ENCODE measurements at places on chromosomes 1 and 21.

DNA sequence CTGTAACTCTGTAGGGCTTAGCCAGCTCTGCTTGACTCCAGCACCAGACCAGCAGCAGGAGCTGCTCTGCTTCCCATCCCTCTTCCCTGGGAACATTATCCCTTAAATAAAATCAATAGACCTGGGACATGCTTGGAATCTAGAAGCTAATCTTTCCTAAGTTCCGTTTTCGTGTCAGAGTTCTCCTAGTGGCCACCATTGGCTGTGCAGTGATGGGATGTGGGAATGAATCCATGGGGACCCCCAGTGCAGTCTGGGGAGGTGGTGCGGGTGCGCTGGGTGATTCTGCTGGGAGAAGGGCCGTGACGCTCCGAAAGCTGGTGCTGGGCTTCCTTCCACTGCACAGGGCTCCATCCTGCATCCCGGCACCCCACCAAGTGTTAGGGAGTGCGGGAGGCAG lies 202.7 kb downstream of the CAMTA1 start:
- DNase-seq = no peak

- no peak for DNase-seq
These were observed 1.5 kb upstream of the KCNA2 start for GRCh38 chr1:110607536-110608230.

- no peak for DNase-seq
These were observed 34.5 kb upstream of the HTR1D start for GRCh38 chr1:23251812-23252211.

DNA sequence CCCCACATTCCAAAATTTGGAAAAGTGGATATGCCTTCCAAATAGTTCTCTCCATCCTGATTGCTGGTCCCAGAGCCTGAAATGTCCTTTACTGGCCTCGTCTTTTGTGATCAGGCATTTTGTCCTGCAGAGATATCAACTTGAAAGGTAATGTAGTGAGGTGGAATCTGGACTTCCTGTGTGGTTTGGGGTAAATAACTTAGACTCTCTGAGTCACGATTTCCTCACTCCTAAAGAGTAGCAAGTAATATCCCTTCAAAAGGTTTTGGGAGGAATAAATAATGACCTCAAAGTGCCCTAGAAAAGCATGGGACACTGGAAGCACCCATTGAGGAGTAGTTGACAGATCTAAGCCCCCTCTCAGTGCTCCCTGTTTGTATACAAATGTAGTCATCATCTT lies 426.6 kb downstream of the OMA1 start:
- DNase-seq = no peak

DNA sequence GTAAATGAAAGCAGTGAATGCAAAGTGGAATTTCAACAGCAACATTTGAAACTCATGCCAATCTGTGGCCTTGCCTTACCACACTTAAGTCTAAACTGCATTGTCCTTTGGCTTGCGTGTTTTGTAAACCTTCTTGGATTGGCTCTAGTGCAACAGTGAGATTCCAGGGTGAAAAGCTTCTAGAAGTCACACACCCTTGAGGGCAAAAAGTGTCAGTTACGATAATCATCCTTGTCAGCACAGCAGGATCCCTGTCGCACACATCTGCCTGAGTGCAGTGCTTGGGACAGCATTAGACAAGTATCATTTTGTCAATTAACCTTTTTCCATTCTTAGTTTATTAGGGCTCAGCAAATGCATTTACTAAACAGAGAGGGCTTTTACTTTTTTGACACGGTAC lies 243.4 kb upstream of the PTBP2 start:
- no peak for DNase-seq

DNA sequence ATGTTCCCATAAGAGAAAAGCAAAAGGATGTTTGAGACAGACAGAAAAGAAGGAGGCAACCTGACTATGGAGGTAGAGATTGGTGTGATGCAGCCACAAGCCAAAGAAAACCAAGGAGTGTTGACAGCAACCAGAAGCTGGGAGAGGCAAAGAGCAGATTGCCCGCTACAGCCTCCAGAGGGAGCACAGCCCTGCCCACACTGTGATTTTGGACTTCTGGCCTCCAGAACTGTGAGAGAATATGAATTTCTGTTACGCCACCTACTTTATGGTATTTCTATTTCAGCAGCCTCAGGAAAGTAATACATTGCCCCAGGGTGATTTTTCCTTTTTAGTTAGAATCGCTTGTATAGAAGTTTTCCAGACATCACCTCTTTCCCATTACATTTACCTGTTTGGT lies 28.4 kb downstream of the SLAMF6 start:
- DNase-seq = no peak

GRCh38 chr1:66679140-66679539 lies 73.1 kb upstream of the DYNLT5 start:
- DNase-seq = no peak

- no peak for DNase-seq
These were observed 138.8 kb upstream of the NBPF11 start for GRCh38 chr1:148290881-148291280.

DNA sequence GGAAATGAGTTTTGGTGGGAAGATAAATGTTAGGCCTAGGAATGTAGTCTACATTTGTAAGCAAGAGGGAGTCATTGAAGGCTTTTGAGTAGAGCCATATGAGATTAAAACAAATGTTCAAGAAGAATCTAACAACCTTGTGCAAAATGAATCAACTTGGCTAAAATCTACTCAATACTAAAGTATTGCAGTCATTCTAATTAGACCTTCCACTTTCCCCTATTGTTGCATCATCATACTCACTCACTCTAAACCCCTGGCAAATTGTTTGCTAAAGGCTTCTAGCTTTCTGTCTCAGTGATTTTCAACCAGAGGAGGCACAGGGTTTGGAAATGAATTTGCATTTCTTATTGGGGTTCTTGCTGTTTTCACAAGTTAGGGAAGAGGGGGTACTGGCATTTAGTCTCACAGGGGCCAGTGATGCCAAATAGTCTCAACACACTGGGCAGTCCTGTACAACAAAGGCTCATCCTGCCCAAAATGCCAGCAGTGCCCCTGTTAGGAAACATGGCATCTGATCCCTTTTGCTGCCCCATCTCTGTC lies 85.3 kb downstream of the SEC16B start:
- no peak for DNase-seq

DNA sequence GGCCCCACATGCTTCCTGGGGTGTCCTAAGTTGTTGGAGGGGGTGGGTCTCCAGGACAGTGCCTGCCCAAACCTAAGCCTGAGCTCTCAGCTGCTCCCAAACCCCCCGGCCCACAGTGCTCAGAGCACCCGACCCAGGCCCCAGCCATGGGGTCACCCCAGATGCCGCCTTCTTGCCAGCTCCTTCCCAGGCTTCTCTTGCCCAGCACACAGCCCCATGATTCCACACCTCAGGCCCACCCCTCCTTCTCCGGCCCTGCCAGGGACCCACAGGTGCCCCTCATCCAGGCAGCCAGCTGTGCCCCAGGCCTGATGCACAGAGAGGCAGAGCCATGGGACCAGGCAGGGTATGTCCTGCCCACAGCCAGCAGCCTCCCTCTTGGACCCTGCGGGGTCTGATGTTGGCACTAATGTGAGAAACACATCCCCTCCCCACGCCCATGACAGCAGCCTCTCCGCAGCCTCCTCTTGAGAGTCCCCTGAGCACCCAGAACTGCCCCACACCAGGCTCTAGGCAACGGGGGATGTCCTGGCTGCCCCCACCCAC lies 4.9 kb downstream of the WNT9A start:
- DNase-seq = peak; percentile 48

DNA sequence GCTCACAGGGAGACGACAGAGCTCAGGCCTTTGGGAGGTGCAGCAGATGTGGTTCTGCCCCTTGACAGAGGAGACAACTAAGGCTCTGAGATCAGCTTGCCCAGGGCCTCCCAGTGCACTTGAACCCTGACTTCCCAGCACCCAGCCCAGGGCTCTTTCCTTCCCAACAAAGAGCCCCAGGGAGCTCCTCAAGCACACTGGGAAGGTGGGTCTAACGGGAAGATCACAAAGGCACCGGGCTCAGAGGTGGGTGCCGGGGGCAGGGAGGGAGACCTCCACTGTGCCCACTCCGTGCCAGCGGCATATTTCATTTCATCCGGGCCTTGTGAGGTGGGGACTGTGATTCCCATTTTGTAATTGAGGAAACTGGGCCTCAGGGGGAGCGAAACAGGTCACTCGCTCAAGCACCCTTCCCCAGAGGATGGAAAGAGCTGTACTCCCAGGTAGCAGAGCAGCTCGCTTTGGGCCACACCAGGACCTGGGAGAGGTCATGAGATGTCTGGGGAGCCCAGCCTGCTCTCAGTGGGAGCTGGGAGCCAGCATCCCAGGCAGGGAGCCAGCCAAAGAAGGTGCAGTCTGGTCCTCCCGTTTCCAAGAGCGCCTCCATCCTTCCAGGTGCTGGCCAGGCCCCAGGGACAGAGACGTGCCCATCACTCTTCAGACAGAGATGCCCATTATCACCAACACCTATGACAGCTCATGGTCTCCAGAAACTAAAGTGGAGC lies 82.3 kb downstream of the SYT2 start:
- DNase-seq = no peak

DNA sequence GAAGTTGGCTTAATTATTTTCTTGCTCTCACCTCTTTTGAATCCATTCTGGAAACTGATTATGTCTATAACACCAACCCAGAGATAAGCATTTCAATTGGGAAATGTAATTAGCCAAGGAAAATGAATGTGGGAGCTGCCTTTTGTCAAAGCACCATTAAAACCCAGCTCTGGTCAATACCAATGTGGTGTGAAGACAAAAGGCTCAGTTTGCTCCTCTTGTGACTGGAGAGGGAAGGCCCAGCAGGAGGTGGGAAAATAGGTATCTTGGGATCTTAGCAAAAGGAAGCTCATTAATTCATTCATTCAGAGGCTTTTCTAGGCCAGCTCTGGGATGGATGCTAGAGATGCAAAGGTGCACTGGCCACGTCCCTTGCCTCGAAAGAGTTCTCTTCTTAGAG lies 75.0 kb upstream of the SELENON start:
- DNase-seq = no peak

DNA sequence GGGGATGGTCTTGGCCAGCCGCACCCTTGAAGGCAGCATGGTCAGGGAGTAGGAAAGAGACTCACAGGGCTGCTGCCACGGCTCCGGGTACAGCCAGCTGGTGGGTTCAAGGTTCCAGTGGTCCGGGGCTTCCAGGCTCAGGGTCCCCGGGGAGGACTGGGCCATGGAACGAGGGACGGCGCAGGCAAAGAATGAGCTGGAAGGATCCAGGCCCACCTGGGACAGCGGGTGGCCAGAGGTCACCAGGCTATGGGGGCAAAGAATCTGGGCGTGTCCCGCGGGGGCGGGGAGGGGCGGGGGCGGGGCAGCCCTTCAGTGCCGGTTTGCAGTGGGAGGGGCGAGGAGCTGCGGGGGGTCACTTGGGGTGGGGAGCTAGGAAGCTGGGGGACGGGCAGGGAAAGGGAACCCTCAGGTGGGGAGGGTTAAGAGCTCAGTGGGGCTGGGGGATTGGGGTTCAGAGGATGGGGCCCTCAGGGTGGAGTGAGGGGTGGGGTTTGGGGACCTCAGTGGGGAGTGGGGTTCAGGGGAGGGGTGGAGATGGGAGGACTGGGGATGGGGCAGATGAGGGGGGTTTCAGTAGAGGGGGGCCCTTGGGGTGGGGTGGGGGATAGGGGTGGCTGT lies at the start of gene DNMT3L:
Gene DNMT3L, minus strand, starts transcription at position 223 of the 621 bp plus-strand sequence. CDS start 638 bp downstream, outside the sequence.
- no peak for DNase-seq

GRCh38 chr1:205791568-205792180 lies 16.4 kb upstream of the RAB29 start:
- no peak for DNase-seq

DNA sequence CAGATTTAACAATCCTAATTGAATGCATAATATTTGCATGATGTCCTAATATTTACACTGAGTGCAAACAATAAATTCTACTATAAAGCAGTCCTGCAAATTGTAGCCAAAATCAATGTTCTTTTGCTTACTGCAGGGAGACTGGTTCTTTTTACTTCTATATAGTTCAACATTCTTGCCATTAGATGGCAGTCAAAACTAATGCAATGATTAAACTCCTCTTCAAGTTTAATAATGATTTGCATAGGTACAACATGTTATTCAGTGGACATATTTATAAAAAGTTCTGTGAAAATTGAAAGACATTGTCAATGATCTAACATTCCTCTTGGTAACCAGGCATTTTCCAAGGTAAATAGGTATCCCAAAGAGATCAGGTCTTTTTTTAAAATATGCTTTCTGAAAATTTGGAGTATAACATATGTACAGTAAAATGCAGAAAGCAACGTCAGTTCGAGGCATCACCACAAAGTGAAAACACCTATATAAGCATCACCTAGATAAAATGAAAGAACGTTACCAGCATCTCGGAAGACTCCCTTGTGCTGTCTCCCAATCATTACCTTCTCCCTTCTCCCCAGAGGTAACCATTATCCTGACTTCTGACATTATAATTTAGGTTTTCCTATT lies 9.8 kb upstream of the FNBP1L start:
- DNase-seq = no peak

- no peak for DNase-seq
These were observed 374.2 kb upstream of the ZP4 start for GRCh38 chr1:238264951-238265350.

DNA sequence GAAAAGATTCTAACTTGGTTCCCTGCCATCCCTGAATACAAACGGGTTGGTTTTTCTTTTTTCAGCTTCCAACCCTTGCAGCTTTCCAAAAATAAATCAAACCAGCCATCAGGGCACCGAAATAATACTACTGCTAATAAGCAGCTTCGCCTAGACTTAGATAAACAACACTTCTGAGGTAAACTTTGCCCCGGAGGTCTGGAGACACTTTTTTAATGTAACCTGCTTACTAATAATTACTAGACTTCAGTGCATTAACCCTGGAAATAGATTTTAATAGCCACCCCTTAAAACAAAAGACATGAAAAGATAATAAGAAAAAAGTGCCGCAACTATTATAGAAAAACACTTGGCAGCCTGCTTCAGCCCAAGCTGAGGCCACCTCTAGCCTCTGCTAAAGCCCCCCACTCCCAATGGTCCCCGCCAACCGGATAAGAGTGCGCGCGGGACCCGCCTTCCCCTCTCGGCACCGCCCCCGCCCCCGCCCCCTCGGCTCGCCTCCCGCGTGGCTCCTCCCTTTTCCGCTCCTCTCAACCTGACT lies 405 bp upstream of the GADD45A start:
- no peak for DNase-seq

DNA sequence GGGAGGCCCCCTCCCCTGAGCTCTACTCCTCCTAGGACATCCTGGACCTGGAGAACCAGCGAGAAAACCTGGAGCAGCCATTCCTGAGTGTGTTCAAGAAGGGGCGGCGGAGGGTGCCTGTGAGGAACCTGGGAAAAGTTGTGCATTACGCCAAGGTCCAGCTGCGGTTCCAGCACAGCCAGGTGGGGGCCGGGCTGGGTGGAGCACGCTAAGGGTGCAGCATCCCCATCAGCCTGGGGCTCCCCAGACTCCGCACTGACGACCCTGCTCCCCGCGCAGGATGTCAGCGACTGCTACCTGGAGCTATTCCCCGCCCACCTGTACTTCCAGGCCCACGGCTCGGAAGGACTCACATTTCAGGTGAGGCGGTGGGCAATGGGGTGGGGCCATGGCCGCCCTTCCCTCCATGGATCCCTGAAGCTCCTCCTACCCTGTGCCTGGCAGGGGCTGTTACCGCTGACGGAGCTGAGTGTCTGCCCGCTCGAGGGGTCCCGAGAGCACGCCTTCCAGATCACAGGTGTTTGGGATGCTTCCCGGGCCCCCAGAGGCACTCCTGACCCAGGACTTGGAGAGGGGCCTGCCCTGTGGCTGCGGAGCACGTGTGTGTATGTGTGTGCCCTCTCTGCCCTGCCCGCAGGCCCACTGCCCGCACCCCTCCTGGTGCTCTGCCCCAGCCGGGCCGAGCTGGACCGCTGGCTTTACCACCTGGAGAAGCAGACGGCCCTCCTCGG lies 4.1 kb downstream of the PLEKHN1 start:
- no peak for DNase-seq
